Activated naive CD4-positive, alpha-beta T cell treated with anti-CD3 and anti-CD28 coated beads, Interleukin-2, amount 10 ng/mL, durations not matched to agents 7 days and 5 days (primary cell): ENCODE measurements at places on chromosomes 13 and 19.

GRCh38 chr13:65460136-65460535 lies 1770.0 kb downstream of the PCDH9 start:
- no peaks in the 10 kb centered on the region for H3K36me3 ChIP-seq
- DNase-seq, result no peak
- H3K4me3 ChIP-seq, result no peak overlapping the region
- H3K27ac ChIP-seq, result no peak overlapping the region

GRCh38 chr19:30551271-30551670 lies 179.1 kb downstream of the ZNF536 start:
- DNase-seq, result no peak
- no peak overlapping the region for H3K4me3 ChIP-seq
- H3K36me3 ChIP-seq, result no peaks in the 10 kb centered on the region

- peaks cover 27% of the 10 kb centered on the region for H3K27me3 ChIP-seq
- no peaks in the 10 kb centered on the region for H3K36me3 ChIP-seq
- no peak overlapping the region for H3K4me3 ChIP-seq
- H3K4me1 ChIP-seq, result no peaks in the 10 kb centered on the region
These were observed 34.4 kb downstream of the LYL1 start for GRCh38 chr19:13068085-13068846.

- no peak overlapping the region for H3K27ac ChIP-seq
- no peaks in the 10 kb centered on the region for H3K4me1 ChIP-seq
- no peaks in the 10 kb centered on the region for H3K36me3 ChIP-seq
- H3K4me3 ChIP-seq, result no peak overlapping the region
- H3K27me3 ChIP-seq, result no peaks in the 10 kb centered on the region
- no peak for DNase-seq
These were observed 235.7 kb upstream of the RXFP2 start for GRCh38 chr13:31503626-31504025.

- H3K27ac ChIP-seq, result no peak overlapping the region
- no peaks in the 10 kb centered on the region for H3K4me1 ChIP-seq
- no peaks in the 10 kb centered on the region for H3K36me3 ChIP-seq
These were observed 220.9 kb downstream of the TSHZ3 start for GRCh38 chr19:31128291-31128690.

GRCh38 chr13:46184277-46184699 lies 2.3 kb upstream of the LCP1 start:
- H3K27ac ChIP-seq, result peak overlapping the region; percentile 98
- peak; percentile 83 for DNase-seq
- peaks cover 11% of the 10 kb centered on the region for H3K36me3 ChIP-seq
- H3K4me1 ChIP-seq, result peaks cover 36% of the 10 kb centered on the region
- peak overlapping the region; percentile 88 for H3K4me3 ChIP-seq

DNA sequence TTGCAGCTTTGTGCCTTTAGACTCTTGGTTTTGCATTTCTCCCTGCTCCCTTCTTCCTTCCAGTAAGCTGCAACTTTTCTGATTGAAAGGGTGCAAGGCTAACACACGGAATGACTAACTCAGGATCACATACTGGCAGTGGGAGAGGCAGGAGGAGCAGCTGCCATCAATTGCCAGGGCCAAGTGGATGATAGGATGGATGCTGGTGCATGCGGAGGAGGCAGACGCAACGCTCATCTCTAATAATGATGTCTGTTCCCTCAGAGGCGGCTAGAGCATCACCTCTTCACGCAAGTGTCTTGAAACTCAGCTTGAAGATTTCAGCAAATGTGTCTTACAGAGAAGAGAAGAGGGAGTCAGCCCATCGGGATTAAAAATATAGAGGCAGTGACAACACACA lies 49.5 kb upstream of the TPM4 start:
- H3K4me3 ChIP-seq, result no peak overlapping the region
- H3K36me3 ChIP-seq, result no peaks in the 10 kb centered on the region
- no peak for DNase-seq
- no peak overlapping the region for H3K27ac ChIP-seq

GRCh38 chr13:43195112-43195511 lies 171.7 kb downstream of the DNAJC15 start:
- no peak overlapping the region for H3K27ac ChIP-seq
- H3K4me3 ChIP-seq, result no peak overlapping the region
- no peak for DNase-seq

DNA sequence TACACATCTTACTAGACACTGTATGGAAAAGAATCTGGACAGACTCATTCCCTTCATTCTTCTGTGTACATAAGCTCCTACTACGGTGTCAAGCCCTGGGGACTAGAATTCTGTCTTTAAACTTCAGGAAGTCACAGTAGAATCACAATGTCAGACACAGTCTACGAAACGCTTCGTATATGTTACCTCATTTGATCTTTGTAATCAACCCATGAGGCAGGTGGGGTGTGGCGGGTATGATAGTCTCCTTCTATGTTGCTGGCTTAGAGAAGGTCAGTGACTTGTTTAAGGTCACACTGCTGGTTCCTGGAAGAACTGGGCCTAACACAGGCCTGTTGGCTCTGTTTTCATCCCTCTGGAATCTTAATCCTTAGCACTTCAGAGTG lies 32.2 kb upstream of the TPT1 start:
- peaks cover 27% of the 10 kb centered on the region for H3K36me3 ChIP-seq
- no peaks in the 10 kb centered on the region for H3K27me3 ChIP-seq
- peaks cover 38% of the 10 kb centered on the region for H3K4me1 ChIP-seq
- no peak overlapping the region for H3K27ac ChIP-seq

DNA sequence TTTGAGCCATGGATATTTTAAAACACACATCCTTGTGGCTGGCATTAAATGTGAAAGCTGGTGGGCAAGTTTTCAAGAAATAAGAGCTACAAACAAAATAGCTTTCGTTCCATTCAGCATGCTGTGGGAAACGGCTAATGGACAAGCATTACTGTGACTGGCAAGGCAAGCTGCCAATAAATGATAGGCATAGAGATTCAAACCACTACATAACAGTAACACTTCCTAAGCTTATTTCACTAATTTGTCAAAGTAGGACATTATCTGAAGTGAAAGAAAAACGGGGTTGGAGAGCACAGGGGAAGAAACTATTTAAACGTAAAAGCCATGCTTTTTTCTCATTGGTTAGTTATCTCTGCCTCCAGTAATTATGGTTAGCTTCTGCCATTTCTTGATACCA lies 26.0 kb downstream of the OBI1 start:
- DNase-seq, result no peak
- H3K36me3 ChIP-seq, result peaks cover 47% of the 10 kb centered on the region
- no peak overlapping the region for H3K4me3 ChIP-seq
- peaks cover under 1% of the 10 kb centered on the region for H3K4me1 ChIP-seq
- no peaks in the 10 kb centered on the region for H3K27me3 ChIP-seq
- no peak overlapping the region for H3K27ac ChIP-seq

GRCh38 chr19:39970425-39970674 lies 615 bp upstream of the PSMC4 start:
- peak overlapping the region; percentile 96 for H3K27ac ChIP-seq
- no peaks in the 10 kb centered on the region for H3K27me3 ChIP-seq
- H3K4me1 ChIP-seq, result peaks cover 50% of the 10 kb centered on the region

GRCh38 chr13:112623051-112623711 lies 35.2 kb upstream of the TUBGCP3 start:
- peaks cover 33% of the 10 kb centered on the region for H3K27me3 ChIP-seq
- no peak overlapping the region for H3K4me3 ChIP-seq
- peak overlapping the region; percentile 62 for H3K27ac ChIP-seq
- no peaks in the 10 kb centered on the region for H3K4me1 ChIP-seq

GRCh38 chr13:109272595-109273325 lies 513.6 kb downstream of the IRS2 start:
- no peaks in the 10 kb centered on the region for H3K36me3 ChIP-seq
- H3K27ac ChIP-seq, result no peak overlapping the region
- DNase-seq, result no peak
- H3K4me3 ChIP-seq, result no peak overlapping the region

GRCh38 chr13:47853236-47853635 lies 147.8 kb downstream of the SUCLA2 start:
- DNase-seq, result no peak
- H3K27me3 ChIP-seq, result no peaks in the 10 kb centered on the region
- no peaks in the 10 kb centered on the region for H3K4me1 ChIP-seq
- no peaks in the 10 kb centered on the region for H3K36me3 ChIP-seq

DNA sequence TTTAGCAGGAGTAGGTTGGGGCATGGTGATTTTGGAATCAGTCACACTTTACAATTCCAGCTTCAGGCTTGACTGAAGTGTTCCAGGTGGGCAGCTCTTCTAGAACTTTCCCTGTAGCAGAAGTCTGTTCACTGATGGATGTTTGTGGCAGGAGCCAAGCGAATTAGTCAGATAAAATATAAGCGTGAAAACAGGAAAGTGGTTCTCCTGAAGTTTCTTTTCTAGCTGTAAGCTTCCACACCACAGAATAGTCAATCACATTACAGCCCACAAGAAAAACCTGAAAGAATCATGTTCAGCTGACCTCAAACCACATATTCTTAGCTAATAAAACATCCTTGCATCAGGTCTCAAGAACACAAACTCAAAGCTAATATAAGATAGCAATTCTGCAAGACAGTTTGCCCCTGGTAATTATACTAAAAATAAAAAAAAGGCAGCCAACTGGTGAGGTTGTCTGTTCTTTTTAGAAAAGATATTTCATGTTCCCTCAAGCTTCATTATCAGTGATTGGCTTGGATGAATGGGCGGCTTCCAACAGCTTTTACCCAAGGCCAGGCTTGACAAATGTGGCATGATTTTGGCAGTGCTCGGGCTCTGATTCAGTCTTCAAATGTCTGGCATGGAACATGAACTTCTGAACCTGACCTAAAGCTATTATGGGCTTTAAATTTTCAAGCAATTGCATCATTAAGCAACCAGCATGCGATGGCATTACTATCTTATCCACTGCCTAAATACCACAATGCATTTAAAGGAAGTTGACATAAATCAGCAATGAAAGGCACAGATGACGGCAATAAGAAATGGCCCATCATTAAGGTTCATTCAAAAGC lies 136.8 kb downstream of the DCLK1 start:
- no peak for DNase-seq
- no peak overlapping the region for H3K27ac ChIP-seq
- no peaks in the 10 kb centered on the region for H3K27me3 ChIP-seq
- no peaks in the 10 kb centered on the region for H3K4me1 ChIP-seq
- H3K36me3 ChIP-seq, result no peaks in the 10 kb centered on the region

GRCh38 chr19:49109569-49110233 lies 4.5 kb upstream of the LIN7B start:
- peaks cover 18% of the 10 kb centered on the region for H3K4me1 ChIP-seq
- H3K27ac ChIP-seq, result no peak overlapping the region
- DNase-seq, result no peak
- H3K36me3 ChIP-seq, result peaks cover 34% of the 10 kb centered on the region
- H3K27me3 ChIP-seq, result no peaks in the 10 kb centered on the region
- no peak overlapping the region for H3K4me3 ChIP-seq

DNA sequence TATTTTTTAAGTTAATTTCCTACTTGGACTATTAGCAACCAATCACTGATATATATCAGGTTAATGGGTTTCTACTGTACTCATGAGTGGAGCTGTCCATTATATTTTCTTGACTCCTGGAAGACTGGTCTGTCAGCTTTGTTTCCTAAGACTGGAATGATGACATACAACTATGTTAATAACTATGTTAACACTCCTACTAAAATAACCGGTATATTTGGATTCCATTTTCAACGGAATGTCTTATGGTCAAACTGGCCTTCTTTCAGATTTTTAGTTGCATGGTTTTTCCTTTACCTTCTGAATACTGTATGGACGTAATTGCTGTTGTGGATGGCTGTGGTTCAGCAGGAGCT lies 45.8 kb upstream of the GPI start:
- DNase-seq, result no peak
- no peak overlapping the region for H3K4me3 ChIP-seq
- no peak overlapping the region for H3K27ac ChIP-seq
- H3K36me3 ChIP-seq, result peaks cover 18% of the 10 kb centered on the region
- no peaks in the 10 kb centered on the region for H3K27me3 ChIP-seq
- H3K4me1 ChIP-seq, result peaks cover 26% of the 10 kb centered on the region

- H3K27ac ChIP-seq, result no peak overlapping the region
- no peaks in the 10 kb centered on the region for H3K36me3 ChIP-seq
- H3K27me3 ChIP-seq, result no peaks in the 10 kb centered on the region
- H3K4me1 ChIP-seq, result no peaks in the 10 kb centered on the region
- no peak for DNase-seq
- H3K4me3 ChIP-seq, result no peak overlapping the region
These were observed 454.9 kb downstream of the PCDH9 start for GRCh38 chr13:66775196-66775595.

DNA sequence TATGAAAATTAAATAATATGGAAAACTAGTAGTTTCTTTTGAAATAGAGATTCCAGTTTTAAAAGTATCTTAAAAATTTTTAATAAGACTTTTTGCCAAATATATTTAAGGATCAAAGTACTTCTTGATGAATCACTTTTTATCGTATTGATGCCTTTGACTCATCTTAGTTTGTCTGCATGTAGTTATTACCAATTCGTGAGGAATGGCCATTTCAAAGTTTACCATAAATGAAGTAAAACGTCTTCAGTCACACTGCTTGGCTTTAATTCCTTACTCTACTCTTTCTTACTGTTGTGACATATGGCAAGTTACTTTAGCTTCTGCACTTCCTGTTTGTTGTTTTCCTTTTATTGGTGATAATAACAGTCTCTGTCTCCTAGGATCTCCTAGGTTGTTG lies 38.3 kb downstream of the NDFIP2 start:
- no peak overlapping the region for H3K4me3 ChIP-seq
- no peak overlapping the region for H3K27ac ChIP-seq

GRCh38 chr13:91468301-91468700 lies 69.9 kb downstream of the GPC5 start:
- H3K4me3 ChIP-seq, result no peak overlapping the region
- H3K36me3 ChIP-seq, result no peaks in the 10 kb centered on the region
- no peak for DNase-seq
- H3K27ac ChIP-seq, result no peak overlapping the region

- H3K27me3 ChIP-seq, result peaks cover 15% of the 10 kb centered on the region
- H3K4me1 ChIP-seq, result no peaks in the 10 kb centered on the region
- DNase-seq, result peak; percentile 63
- H3K4me3 ChIP-seq, result no peak overlapping the region
These were observed 46.7 kb downstream of the NOTCH3 start for GRCh38 chr19:15154002-15154612.

GRCh38 chr19:5360003-5360780 lies 19.6 kb upstream of the PTPRS start:
- H3K36me3 ChIP-seq, result no peaks in the 10 kb centered on the region
- no peak overlapping the region for H3K4me3 ChIP-seq
- DNase-seq, result no peak
- H3K27ac ChIP-seq, result no peak overlapping the region
- no peaks in the 10 kb centered on the region for H3K27me3 ChIP-seq

DNA sequence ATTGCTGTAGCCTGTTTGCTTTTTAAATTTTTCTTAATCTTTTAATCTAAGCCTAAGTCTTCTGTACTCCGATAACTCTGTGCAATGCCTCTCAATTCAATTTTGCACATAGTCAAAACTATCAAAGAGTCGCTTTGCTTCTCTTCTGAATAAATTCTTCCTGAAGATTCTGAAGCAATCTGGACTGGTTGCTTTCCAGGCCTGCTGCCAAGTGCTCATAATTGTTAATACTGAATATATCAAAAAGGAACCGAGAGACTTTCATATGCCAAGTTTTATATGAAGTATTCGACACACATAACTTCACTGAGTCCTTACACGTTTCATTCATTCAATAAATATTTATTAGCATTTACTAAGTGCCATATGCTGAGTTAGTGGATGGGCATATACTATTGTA lies 91.3 kb downstream of the EDNRB start:
- no peak overlapping the region for H3K4me3 ChIP-seq
- H3K27me3 ChIP-seq, result peaks cover 3% of the 10 kb centered on the region
- no peaks in the 10 kb centered on the region for H3K4me1 ChIP-seq
- no peak for DNase-seq
- H3K36me3 ChIP-seq, result no peaks in the 10 kb centered on the region
- H3K27ac ChIP-seq, result no peak overlapping the region
